ENCODE measurements at places on chromosomes 16 and 17.

- DNase-seq: no peak
Observed at GRCh38 chr16:89623511-89624261, 10.2 kb downstream of the DPEP1 start.

DNA sequence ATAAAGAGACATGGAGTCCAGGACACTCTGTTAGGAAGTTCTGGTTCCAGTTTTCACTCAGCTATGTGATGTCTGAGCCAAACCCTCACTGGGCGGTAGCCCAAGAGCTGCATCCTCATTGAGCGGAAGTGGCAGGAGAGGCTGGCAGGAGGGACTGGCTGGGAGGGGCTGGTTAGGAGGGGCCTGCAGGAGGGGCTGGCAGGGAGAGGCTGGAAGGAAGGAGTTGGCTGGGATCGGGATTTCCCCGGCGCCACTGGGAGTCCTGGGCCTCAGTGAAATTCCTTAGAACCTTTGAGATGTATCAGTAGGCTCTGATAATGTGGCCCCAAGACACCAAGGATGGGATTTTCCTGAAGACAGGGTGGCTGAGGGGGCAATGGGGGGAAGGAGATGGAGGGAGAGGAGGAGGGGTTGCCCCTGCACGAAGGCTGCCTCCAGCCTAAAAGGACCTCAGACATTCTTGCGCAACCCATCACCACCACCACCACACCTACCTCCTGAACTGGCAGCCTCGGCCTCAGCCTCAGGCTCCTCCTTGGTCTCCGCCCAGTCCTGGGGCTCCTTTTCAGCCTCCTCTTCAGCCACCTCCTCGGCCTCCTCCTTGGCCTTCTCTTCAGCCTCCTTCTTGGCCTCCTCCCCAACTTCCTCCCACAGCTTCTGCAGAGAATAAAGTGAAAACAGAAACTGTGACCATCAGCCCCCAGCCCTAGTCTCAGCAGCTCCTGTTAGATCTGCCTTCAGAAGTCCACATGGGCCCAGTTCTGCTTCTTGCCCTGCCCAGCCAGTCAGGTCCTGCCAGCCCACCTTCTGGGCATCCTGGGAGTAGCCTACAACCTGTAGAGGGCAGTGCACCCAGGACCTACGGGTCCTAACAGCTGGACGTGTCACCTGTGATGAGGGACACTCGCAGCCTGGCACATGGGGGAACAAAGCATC, 31.7 kb downstream of the CNGB1 start:
- DNase-seq: no peak

- no peak for DNase-seq
Observed at GRCh38 chr17:773016-773415, 9.1 kb downstream of the GLOD4 start.

GRCh38 chr17:27511168-27511883, 55.1 kb downstream of the KSR1 start:
- DNase-seq: no peak

DNA sequence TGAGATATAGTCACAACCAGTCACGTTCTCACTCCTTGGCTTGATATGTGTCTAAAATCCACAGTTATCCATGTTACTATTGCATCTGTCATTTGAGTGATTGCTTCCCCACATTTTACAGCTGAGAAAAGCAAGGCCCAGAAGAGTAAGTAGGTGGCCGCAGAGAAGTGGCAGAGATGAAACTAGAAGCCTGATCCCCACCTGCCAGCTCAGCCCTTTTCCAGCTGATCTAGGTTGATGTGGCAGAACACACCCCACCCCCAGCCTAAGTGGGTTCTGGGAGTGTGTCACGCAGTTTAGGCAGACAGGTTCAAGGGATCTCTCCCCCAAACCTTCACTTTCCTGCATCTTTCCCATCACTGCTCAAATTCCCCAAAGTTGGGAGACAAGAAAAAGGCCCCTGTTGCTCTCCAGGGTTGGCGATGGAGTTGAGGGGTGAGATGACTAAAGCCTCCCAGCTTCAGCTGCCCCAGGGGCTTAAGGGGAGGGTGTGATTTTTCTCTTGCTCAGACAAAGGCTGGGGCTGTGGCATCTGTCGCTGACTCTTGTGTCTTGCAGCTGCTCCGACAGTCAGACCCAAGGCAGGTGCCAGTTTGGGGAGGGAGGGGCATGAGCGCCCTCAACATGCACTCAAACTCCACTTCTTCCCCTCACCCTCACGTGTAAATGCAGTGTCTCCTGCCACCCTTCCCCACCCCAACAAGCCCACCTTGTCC, 48.9 kb upstream of the LHX1 start:
- no peak for DNase-seq

- no peak for DNase-seq
Observed at GRCh38 chr17:79154446-79154845, 79.8 kb downstream of the ENGASE start.

DNA sequence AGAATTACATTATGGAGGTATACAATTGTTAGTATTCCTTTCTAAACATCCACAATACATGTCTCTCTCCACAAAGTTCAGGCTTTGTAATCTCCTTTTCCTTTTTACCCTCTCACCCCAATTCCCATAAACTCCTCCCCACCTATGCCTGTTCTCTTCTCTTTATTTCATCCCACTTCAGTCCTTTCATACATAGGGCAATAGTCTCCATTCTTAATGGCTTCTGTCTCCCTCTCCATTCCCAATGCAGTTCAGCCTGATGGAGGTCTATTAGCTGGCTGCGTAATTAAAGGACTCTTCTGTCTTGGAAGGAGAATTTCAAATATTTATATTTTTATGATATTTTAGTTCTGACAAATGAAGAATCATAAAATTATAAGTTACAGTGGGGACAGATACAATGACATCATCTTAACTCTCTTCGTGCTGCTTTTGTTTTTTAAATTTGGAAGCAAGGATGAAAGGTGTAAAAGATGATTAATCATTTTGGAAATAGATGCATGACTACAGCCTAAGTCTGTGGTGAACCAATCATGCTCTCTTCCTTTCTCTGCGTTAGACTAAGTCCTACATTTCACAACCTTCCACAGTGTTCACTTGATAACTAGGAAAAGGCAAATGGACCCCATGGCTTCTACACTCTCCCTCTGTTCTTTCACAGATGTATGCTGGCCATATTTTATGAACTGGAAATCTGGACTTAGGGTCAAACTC, 11.2 kb upstream of the FAM20A start:
- no peak for DNase-seq

DNA sequence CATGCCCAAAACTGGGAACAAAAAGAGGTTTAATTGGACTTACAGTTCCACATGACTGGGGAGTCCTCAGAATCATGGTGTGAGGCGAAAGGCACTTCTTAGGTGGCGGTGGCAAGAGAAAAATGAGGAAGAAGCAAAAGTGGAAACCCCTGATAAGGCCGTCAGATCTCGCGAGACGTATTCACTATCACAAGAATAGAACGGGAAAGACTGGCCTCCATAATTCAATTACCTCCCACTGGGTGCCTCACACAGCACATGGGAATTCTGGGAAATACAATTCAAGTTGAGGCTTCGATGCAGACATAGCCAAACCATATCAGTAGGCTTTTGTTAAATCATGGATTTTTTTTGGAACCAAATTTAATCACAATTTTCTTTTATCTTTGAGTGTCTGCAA, 24.4 kb downstream of the RBL2 start:
- DNase-seq: no peak

DNA sequence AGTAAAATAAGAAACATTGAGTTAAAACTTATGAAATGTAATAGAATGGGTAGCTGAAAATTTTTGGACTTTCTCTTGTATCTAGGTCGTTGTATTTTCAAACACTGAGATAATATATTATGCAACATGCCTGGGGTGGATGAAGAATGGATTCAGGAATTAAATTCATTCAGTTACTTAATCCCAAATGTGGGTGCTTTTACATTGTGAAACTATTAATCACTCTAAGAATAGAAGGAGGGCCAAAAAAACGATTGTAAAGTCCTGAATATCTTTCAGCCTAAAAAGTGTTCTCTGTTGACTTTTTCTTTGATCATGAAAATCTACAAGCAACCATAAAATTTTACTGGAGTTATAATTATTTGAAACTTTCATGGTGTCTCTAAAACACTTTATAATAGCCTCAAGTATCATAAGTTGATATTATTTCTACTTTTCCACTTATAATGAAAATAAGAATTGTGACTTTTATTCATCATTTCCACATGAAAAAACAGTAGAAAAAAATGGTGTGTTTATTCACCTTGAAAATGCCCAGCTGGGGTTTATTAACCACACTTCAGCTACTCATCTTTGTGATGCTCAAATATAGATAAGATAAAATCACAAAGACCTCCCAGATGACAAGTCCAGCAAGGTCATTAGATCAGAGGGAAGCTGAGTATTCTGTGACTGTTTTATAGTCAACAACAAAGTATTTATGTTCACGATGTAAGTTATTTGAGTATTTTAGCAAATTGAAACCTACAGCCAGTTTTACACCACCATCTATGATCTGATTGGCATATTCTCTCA, 619.9 kb upstream of the SOX9 start:
- DNase-seq: no peak

DNA sequence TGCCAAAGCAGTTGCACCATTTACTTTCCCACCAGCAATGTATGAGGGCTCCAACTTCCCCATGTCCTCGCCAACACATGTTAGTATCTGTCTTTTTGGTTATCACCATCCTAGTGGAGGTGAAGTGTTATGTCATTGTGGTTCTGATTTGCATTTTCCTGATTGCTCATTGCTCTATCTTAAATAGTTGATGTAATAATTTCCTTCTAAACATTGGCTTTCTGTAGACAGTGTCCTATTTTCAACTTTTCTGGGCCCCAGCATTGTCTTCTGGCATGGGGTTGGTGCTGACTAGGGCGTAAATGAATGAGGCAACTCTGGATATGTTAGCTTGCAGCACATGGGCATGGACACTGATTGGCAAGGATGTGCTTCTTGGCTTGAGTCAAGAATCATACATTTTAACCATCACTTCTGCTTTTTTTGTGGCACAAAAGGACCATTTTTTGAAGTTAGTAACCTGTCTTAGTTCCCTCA, 25.1 kb downstream of the PLCG2 start:
- DNase-seq: no peak

DNA sequence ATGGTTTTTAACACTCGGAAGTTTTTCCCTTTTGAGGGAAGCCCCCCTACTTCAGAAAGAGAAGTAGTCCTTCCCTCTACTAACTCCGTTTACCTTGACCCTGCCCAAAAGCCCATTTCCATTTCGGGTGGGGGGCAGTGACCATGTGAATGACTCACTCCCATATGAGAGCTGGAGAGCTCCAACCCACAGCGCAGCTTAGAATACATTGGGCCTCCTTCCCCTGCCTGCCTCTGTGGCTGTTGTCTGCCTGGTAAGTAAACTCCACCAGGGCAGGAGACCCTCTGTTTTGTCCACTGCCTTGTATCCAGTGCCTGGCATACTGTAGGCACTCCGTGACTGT, 985 bp downstream of the SGSM2 start:
- DNase-seq: no peak

DNA sequence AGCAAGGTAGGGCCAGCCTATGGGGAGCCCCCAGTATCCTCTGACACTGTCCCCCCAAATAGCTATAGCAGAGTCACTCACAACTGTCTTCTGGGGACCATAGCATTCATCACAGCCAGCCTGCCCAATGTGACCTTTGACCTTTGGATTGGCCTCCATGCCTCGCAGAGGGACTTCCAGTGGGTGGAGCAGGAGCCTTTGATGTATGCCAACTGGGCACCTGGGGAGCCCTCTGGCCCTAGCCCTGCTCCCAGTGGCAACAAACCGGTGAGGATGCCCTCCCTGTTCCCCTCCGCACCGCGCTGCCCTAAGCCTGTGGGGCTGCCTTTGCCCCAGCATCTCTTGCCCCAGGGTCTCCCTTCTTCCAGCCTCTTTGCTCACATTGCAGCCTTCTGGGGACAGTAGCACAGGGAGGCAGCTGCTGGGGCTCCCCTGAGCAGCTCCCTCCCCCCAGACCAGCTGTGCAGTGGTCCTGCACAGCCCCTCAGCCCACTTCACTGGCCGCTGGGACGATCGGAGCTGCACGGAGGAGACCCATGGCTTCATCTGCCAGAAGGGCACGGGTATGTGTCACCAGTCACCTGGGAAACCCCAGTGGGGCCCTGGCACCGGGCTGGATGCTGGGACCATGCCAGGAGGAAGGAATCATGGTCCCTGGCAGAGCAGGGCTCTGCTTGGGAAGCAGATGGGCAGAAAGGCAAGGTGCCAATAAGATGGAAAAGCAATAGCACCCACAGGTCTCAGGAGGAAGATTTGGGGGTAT, 61.1 kb downstream of the MRC2 start:
- DNase-seq: no peak

DNA sequence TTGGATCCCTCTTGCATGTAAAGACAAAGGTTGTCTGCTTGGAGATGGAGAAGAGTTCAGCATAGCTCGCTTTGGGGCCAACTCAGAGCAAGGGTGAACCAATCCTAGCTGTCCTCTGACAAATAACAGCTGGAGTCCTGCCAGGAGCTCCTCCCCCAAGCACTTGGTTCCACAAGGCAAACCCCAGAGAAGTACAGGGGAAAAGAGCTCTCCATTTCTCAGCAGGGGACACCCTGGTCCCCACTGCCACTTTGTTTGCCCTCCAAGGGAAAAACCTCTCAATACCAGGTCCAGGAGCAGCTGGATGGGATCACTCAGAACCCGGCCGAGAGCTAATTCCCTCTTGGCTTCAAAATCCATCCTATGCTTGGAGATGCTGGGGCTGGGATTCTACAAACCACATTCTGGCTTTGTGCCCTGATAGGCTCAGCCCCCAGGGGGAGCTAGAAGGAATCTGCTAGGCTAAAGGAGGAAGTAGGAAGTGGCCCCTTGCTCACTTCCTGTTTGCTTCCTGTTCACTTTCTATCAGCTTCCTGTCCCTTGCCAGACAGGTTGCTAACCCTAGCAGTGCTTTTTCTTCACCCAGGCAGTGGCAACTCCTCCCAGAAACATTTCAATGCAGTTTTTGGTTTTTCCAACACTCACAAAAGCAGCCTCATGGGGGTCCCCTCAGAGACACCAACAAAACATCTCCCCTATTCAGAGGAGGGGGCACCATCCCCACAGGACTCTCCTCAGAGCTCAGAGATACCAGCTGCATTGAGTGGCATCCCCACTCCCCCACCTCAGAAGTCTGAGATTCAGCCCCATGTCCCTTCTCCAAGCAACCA, 30.7 kb downstream of the CDRT4 start:
- DNase-seq: no peak

DNA sequence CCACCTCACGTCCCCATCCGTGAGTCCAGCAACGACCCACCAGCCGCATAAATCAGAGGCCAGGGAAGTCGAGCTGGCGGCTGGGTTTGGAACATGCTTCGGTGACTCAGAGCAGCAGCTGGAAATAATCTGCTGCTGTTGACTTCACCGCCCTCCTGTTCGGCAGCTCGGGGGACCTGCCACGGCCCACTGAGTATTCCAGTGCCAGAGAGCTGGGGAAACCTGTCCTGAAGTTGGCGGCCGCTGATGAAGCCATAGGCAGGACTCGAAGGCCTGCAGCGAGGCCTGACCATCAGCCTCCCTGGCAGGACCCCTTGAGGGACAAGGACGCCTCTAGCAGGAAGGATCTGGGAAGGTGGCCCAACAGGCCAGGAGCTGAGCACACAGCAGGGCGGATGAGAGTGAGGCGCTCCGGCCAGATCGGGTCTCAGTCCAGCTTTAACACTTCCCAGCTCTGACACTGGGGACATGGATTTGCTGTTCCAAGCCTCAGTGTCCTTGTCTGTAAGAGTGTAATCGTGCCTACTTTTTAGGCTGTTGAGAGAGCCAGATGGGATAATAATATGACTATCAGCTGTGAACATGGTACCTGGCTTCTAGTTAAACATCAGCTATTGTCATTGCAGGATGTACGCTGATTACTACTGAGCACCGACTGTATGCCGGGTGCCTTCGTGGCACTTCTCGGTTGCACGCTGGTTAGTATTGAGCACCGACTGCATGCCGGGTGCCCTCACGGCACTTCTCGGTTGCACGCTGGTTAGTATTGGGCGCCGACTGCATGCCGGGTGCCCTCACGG, 50.4 kb upstream of the CIBAR2 start:
- no peak for DNase-seq
